Heart left ventricle (tissue), 16 donors: ENCODE measurements at places on chromosomes 16 and 17. TPM values are rescaled to one million over a fixed set of nuclear protein-coding genes. Genes with fewer than 3 reads are reported as not detected.

The KRT12 gene
- not detected for polyA plus RNA-seq

The FN3KRP gene
- 23.1 TPM for polyA plus RNA-seq

The HS3ST3B1 gene
- polyA plus RNA-seq = 2.3 TPM

The CA10 gene
- not detected for polyA plus RNA-seq

The PSMC3IP gene
- polyA plus RNA-seq = 2.1 TPM

The MMP15 gene
- polyA plus RNA-seq = 45.3 TPM

The XAF1 gene
- polyA plus RNA-seq = 38.3 TPM

The EPX gene
- polyA plus RNA-seq = not detected

The MYOCD gene
- 12.9 TPM for polyA plus RNA-seq

The TBKBP1 gene
- 14.8 TPM for polyA plus RNA-seq

The PPM1E gene
- polyA plus RNA-seq = 0.30 TPM

The SCNN1B gene
- 0.34 TPM for polyA plus RNA-seq

The PDF gene
- 1.4 TPM for polyA plus RNA-seq

The PLD6 gene
- polyA plus RNA-seq = 3.8 TPM

The TBC1D3L gene
- 1.6 TPM for polyA plus RNA-seq

The EME2 gene
- polyA plus RNA-seq = 3.6 TPM

The TNFAIP1 gene
- 47.8 TPM for polyA plus RNA-seq

The SYNGR3 gene
- 2.7 TPM for polyA plus RNA-seq

The COIL gene
- polyA plus RNA-seq = 5.7 TPM

The VMO1 gene
- 1.4 TPM for polyA plus RNA-seq

The TMEM95 gene
- not detected for polyA plus RNA-seq

The TCAP gene
- polyA plus RNA-seq = 5,784 TPM

The ABCA10 gene
- 13.8 TPM for polyA plus RNA-seq

The CDIP1 gene
- 44.6 TPM for polyA plus RNA-seq

The CACNG3 gene
- polyA plus RNA-seq = not detected

The SKAP1 gene
- 0.25 TPM for polyA plus RNA-seq

The KRTAP9-2 gene
- not detected for polyA plus RNA-seq

The KRTAP4-3 gene
- polyA plus RNA-seq = not detected

The SPNS3 gene
- 0.36 TPM for polyA plus RNA-seq

The FTSJ3 gene
- polyA plus RNA-seq = 12.5 TPM

The PSMD7 gene
- polyA plus RNA-seq = 74.1 TPM

The SOX15 gene
- polyA plus RNA-seq = 2.2 TPM

The MAP1LC3B gene
- 263 TPM for polyA plus RNA-seq

The RNF157 gene
- 3.6 TPM for polyA plus RNA-seq

The PIP4K2B gene
- polyA plus RNA-seq = 38.9 TPM

The CES4A gene
- 16.6 TPM for polyA plus RNA-seq

The NPIPA8 gene
- polyA plus RNA-seq = 4.4 TPM

The ITGAE gene
- polyA plus RNA-seq = 32.9 TPM

The SSTR5 gene
- polyA plus RNA-seq = 1.3 TPM

The AOC2 gene
- 0.23 TPM for polyA plus RNA-seq

The OTOP2 gene
- polyA plus RNA-seq = not detected

The KRTAP17-1 gene
- polyA plus RNA-seq = not detected

The PSMC5 gene
- polyA plus RNA-seq = 189 TPM

The NTN1 gene
- polyA plus RNA-seq = 16.6 TPM

The CCDC78 gene
- 1.3 TPM for polyA plus RNA-seq

The ELAC2 gene
- 28.2 TPM for polyA plus RNA-seq

The FAM20A gene
- 10.9 TPM for polyA plus RNA-seq

The KRT39 gene
- not detected for polyA plus RNA-seq

The CDK3 gene
- 3.6 TPM for polyA plus RNA-seq

The FA2H gene
- polyA plus RNA-seq = 1.9 TPM

The MFSD6L gene
- polyA plus RNA-seq = 0.08 TPM

The MYH1 gene
- polyA plus RNA-seq = not detected

The ADGRG3 gene
- 0.15 TPM for polyA plus RNA-seq
